ENCODE measurements at places on chromosomes 11 and 22. TPM values are rescaled to one million over a fixed set of nuclear protein-coding genes. Genes with fewer than 3 reads are reported as not detected.

DNA sequence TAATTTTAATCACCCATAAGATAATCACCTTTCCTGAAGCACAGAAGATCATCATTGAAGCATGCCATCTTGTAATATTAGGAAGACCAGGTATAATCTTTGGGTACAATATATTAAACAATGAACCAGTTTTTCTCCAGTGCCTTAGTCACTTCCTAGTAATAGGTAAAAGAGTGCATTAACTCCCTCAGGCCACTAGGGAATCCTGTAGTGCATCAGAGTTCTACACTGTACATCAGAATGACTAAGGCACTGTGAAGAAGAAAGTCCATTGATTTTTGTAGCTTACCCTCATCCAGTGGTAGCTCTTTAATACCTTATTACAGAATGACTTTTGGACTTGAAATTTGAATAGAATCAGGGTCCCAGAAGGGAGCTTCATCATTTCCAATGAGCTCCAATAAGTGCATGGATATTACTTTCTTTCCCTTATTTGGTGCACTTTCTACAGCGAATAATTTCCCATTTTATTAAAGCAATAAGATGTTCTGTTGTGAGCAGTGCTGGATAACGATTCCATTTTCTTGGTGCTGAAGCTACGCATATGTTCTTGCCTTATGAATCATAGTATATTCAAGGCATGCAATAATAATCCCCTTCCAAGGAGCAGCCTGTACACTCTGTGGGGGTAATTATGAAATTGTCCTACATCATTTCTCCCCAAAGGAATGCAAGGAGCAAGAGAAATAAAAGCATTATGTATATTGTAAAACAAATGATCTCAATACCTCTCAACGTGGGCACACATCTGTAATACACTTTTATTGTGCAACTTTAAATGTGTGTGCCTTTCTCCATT lies 4.7 kb downstream of the C11orf87 start:
- no peak overlapping the region for H3K27ac ChIP-seq
- no peak overlapping the region for H3K4me3 ChIP-seq
- DNase-seq = no peak
- peaks cover 40% of the 10 kb centered on the region for H3K27me3 ChIP-seq
- H3K36me3 ChIP-seq = no peaks in the 10 kb centered on the region

DNA sequence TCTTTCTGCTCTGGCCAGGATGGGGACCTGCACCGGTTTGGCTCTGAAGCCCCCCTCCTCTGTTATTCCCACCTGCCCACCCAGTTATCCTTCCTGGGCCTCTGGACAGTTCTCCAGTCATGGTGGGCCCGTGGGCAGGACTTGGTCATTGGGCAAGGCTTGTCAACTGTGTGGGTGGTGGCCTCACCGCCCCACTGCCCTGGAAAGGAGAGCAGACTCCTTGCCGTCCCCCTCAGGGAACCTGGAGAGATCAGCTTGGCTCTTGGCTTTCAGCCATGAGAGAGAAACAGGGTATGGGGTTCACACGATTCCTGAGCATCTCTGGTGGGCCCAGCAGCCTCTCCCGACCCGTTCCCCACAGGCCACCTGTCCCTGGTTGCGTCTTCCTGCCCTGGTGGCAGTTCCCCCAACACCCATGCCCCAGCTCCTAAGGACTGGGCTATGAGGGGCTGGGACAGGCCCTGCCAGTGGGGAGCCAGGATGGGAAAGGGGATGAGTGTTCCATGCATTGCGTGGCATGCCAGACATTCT lies 92.3 kb downstream of the MORC2 start:
- DNase-seq = peak; percentile 21
- H3K27me3 ChIP-seq = no peaks in the 10 kb centered on the region
- H3K27ac ChIP-seq = no peak overlapping the region
- H3K36me3 ChIP-seq = no peaks in the 10 kb centered on the region

GRCh38 chr11:1303973-1304372 lies 5.5 kb downstream of the TOLLIP start:
- H3K4me3 ChIP-seq = no peak overlapping the region
- no peaks in the 10 kb centered on the region for H3K27me3 ChIP-seq
- H3K36me3 ChIP-seq = peaks cover 21% of the 10 kb centered on the region
- peak; percentile 76 for DNase-seq
- peaks cover 39% of the 10 kb centered on the region for H3K4me1 ChIP-seq

GRCh38 chr11:487571-488021 lies 19.4 kb downstream of the RNH1 start:
- no peak overlapping the region for H3K27ac ChIP-seq
- no peak for DNase-seq
- H3K36me3 ChIP-seq = no peaks in the 10 kb centered on the region

DNA sequence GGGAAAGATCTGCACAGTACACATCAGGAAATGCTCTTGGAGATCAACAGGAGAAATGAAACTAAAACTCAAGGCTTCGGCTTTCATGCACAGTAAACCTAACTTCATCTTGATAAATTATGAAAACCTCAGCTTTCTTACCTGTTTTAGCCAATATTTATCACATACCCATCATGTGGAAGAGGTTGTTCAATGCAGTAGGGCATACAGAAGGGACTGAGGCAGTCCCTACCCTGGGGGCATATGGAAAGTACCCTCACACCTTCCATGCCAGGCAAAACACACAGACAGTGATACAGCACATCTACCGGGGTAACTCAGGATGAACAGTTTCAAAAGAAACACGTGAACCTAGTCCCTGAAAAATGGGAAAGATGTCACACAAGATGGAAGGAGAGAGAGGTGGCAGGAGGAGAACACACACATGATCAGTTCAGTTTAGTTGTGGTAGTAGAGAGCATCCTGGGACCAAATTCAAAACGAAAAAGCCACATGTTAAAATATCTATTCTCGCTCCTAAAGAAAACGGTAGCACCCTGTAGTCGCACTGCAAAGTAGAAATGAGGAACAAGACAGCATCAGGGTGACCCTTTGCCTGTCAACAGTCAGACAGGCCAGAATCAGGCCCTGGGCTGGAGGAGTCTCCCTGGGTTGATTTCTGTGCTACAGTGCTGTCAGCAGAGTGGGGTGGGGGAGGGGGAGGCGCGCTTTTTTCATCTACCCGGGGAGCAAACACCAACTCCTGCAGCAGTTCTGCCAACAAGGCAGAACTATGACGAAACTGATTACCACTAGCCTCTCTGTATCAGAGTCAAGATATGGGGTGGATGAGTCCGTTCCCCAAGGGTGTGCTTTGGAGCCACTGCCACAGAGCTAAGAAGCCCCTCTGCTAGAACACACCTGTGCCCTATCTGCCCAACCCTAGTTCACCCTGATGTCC lies 1.3 kb downstream of the HIRA start:
- H3K27me3 ChIP-seq = no peaks in the 10 kb centered on the region
- peaks cover 12% of the 10 kb centered on the region for H3K36me3 ChIP-seq
- no peak for DNase-seq
- H3K4me1 ChIP-seq = peaks cover 11% of the 10 kb centered on the region
- peak overlapping the region; percentile 71 for H3K27ac ChIP-seq
- H3K4me3 ChIP-seq = peak overlapping the region; percentile 96

DNA sequence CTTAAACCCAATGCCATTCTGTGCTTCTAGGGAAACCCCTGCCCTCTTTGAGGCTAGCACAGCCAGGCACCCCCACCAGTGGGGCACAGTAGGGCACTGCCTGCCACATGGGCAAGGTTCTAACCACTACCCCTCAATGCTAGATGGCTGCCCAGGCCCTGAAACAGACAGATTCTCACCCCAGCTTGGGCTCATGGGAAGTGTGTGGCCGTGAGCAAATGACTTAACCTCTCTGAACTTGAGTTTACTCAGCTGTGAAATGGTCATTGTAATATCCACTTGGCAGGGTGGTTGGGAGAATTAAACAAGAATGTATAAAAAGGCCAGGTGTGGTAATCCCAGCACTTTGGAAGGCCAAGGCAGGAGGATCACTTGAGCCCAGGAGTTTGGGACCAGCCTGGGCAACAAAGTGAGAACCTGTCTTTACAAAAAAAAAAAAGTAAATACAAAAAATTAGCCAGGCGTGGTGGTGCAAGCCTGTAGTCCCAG lies 22.4 kb downstream of the C22orf23 start:
- H3K4me3 ChIP-seq = no peak overlapping the region
- H3K36me3 ChIP-seq = no peaks in the 10 kb centered on the region
- DNase-seq = no peak
- no peaks in the 10 kb centered on the region for H3K27me3 ChIP-seq
- no peak overlapping the region for H3K27ac ChIP-seq
- H3K4me1 ChIP-seq = peaks cover 29% of the 10 kb centered on the region

PRDX5 gene
- 165 TPM for total RNA-seq

XNDC1N gene
- total RNA-seq = 7.7 TPM
